Hematopoietic multipotent progenitor cell treated with erythropoietin and hydrocortisone succinate and interleukin-3 and kit ligand, for 17 days (in vitro differentiated cells): ENCODE measurements at places on chromosomes 2 and 18.

GRCh38 chr2:101766871-101767739, 69.6 kb downstream of the MAP4K4 start:
- DNase-seq, result no peak

GRCh38 chr2:126513033-126513432, 142.9 kb upstream of the GYPC start:
- no peak for DNase-seq

DNA sequence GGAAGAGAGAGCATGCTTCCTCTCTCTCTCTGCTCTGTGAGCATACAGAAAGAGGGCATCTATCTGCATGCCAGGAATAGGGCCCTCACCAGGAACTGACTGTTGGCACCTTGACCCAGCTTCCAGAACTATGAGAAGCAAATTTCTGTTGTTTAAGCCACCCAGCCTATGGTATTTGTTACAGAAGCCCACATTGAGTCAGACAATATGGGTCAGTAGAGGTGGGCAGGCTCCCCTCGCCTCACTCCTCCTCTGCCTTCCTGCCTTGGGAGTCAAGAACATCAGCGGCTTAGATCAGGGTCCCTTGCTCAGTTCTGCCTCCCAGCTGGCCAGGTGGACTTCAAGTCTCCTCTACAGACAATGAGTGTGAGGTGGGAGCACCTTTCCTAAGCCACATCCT, 92.3 kb downstream of the COPS8 start:
- no peak for DNase-seq

DNA sequence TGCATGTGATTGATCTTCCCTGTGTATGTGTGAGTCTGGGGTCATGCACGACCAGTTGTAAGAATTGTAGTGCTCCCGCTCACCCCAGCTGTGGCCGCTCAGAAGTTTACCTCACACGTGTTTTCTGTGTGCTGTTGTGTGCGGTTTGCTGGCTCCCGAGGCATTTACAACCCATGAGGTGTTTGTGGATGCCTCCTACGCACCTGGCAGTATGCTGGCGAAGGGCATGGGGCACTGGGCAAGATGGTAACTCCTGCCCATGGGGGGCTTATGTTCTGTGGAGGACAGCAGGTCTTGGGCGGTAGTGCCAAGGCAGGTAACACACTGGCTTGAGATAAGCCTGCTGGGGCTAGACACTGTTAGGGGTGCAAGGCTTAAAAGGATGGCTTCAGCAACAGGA, 102.6 kb upstream of the HS6ST1 start:
- DNase-seq, result no peak

DNA sequence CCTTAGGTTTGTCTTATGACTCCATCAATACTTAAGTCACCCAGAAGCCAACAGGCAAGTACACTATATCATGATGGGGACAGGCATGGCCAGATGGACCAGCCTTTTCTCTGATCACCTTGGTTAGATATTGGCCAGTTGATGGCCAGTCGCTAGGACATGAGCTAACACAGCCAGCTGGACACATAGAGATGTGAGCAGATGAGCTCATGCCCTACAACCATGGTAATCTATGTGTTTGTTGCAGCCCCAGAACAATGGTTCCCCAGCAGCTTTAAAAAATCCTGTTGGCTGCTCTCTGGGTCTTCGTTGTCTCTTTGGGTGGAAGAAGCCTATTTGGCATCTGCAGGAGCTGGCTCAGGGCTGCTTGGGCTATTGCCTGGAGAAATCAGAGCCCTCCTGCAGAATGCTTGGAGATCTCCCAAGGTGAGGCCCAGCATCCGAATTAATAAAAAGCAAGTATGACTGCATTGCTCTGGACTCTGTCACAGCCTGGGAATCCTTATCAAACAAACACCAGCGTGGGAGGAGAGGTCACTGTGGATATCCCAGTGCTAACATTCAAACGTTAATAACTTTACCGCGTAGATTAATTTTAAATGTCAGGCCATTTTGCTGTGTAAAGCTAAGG, 62.3 kb upstream of the KLHL29 start:
- DNase-seq, result no peak

- no peak for DNase-seq
Observed at GRCh38 chr18:34548120-34548972, 161.8 kb upstream of the DTNA start.

DNA sequence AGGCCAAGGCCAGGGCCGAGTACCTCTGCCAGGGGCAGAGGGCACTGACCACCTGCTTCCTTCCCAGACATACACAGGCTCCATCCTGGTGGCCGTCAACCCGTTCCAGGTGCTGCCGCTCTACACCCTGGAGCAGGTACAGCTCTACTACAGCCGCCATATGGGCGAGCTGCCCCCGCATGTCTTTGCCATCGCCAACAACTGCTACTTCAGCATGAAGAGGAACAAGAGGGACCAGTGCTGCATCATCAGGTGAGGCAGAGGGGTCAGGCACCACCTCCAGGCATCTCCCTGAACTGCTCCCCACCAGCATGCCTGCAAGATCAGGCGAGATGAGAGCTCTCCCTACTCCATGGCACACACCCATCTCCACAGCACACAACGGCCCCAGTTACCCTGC, 31.1 kb downstream of the MYO7B start:
- no peak for DNase-seq

GRCh38 chr2:235447210-235447609, 46.6 kb upstream of the AGAP1 start:
- no peak for DNase-seq

DNA sequence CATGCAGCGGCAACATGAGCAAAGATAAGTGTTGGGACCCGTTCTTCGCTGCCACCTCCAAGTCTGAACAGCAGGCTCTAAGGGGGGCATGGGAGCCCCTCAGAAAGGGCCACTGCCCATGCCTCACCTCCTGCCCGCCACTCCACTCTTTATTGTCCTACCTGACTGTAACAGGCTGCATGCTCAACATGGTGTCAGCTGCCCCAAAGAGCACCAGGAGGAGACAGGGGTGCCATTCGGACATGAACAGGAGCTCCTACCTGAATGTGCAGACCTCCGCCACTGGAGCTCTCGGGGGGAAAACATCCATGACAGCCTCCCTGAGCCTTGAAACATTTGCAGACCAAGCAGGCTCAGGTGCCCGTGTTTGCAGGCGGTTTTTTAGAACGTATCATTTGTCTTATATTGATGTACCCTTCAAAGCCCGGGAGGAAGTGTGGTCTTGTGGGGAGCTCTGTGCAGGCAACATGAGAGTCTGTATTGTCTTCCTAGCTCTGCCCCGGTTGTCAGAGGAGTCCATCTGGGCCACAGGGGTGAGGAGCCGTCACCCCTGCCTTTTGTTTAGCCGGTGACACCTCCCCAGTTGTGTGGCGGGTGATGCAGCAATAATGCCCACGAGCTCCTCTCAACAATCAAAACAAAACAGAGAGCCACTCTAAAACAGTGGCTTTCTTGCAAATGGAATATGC, 35.1 kb upstream of the CD8A start:
- no peak for DNase-seq

DNA sequence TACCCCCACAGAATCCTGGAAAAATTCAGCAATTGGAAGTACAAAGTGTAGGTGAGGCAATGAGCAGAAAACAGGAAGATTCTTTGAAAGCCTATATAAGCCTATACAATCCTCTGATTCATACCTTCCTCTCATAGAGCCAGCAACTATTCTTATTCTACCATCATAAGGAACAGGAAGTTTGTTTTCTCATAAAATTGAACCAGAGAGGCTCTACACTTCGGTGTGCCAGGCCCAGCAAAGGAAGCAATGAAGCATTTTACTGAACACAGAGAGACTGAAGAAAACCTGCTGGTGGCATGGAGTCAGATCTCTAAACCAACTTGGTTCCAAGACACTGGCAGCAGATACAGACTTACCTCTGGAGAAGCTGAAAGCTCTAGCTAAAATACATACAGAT, 18.7 kb downstream of the CASP8 start:
- no peak for DNase-seq

DNA sequence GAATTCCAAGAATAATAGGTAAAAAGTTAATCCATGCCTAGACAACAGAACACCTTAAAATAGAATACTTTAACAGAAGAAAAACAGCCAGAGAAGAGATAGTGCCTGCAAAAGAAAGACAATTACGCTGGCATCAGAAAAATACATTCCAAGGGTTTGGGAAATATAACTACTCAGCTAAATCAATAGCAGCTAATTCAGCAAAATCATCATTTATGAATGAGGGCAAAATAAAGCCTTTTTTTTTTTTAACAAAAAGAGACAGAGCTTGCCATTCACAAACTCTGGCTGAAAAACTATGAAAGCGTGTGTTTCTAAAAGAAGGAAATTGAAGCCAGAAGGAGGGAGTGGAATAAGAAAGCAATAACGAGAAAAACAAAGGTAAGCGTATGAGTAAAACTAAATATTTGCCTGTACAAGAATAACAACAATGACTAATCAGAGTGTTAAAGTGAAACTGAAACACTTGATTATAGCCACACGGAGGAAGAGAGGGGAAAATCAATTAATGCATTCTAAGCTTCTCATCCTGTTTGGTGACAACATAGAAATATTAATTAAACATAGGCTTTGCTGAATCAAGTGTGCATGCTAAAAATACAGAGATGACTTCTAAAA, 90.2 kb downstream of the EHD3 start:
- peak; percentile 14 for DNase-seq

GRCh38 chr2:204205538-204205937, 269.0 kb downstream of the ICOS start:
- no peak for DNase-seq

DNA sequence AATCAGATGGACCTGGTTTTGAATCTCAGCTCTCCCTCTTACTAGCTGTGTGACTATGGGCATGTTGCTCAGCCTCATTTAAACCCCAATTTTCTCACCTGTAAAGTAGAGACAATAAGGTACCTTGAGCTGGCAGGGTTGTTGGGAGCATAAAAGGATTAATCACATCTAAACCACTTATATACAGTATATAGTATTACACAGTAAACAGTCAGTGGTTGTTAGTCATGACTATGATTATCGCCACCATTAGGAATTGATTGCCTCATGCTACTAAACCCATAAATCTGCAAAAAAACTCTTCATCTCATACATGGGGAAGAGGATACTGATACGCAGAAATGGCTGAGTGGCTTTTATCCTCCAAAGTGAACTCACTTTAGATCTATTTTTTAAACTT, 65.8 kb downstream of the INO80D start:
- no peak for DNase-seq
